ENCODE measurements at places on chromosomes 1 and 21.

DNA sequence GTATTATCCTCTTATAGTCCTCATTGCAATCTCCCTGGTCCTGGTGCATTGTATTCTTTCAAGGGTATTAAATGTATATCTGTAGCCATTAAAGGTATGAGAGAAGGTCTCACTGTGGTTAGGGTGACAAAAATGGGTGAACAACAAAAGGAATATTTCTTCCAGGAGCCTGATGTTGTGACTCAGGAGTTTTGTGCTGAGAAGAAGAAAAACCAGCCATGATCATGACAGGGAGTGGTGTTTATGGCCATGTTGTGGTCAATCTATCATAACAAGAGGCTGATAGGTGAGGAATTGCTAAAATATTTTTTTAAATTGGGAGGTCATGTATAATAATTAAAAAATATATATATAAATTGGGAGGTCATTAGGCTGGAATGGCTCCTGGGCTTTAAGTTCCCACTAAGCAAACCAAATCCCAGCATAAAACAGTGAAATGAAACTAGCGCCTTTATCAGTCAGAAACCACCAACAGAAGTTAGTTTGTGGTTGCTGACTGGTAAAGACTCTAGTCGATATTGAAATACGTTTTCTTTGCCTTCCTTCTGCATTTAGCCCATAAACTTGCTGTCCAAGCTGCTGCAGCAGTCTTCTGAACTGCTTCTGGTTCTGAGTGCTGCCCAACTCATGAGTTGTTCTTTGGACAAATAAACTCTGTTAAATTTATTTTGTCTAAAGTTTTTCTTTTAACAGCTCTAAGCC is 60.3 kb downstream of the TBX19 start:
- DNase-seq: no peak

GRCh38 chr1:201350884-201351283 is 26.6 kb downstream of the TNNT2 start:
- no peak for DNase-seq

GRCh38 chr1:59903141-59903754 is 23.3 kb downstream of the CYP2J2 start:
- no peak for DNase-seq

DNA sequence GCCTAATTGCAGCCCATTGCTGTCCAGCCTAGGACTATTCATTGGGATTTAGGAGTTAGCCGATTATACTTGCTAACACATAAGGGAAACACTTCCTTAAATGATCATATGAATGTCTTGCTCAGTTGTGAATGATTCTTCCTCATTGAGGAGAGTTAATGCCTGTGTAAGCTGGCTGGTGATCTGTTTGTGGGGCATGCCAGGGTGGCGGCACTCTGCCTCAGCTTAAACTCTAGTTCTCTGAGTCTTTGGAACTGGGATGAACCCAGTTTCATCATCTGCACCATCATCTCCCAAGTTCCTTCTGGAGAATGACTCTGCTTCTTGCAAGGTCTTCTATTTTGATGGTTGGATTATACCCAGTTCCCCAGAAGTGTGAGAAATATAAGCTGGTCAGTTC is 23.9 kb upstream of the SLAMF6 start:
- no peak for DNase-seq

DNA sequence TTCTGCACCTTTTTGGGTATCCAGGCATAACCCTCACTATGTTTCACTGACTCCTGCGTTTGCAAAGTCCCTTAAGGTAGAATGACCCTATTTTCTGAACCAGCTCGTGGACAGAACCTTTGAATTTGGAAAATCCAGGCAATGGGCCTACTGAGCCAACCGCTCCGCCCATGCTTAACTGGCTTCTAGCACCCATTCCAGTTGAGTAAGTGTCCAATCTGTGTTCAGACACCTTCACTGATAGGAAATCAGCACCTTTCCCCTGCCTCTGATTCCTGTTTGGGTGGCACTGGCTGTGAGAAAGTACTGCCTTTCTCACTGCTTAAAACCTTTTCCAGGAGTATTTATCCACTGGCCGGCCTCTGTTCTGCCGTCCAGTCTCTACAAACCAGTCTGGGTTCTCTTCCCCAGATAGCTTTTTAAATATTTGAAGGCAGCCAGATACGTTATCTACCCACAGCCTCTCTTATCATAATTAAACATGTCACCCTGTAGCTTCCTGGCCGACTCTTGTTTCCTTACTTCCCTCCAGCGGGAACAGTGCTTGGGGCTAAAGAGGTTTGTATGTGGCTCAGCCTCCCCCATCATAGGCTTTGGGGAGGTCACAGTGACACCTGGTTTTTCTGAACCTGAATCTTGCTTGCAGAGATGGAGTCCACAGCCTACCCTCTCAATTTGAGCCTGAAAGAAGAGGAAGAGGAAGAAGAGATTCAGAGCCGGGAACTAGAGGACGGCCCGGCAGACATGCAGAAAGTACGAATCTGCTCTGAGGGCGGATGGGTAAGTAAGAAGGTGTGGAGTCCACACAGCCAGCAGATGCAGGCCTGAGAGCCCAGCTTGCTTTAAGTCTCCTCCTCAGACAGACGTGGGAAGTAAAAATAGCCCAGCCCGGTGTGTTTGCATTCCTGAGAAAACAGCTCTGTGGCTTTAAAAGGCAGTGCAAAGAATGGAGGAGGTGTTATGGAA is 1.3 kb downstream of the POGK start:
- no peak for DNase-seq

DNA sequence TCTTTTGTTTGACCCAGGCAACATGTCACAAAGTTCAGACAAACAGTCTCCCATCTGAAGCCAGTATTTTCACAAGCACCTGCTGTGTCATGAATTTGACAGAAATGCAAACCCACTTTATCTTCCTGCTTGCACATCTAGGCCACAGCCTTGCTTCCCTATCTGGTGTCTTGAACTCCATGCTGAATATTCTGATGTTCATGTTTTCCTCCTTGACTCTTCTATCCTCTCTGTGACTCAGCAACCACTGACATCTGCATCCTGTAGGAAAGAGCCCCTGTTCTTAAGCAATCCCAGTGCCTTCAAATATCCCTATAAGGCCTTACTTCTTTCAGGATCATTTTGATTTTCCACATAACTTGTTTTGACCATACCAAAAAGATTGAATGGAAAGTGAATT is 6.5 kb downstream of the CD55 start:
- no peak for DNase-seq
